ENCODE measurements at places on chromosomes 11 and 22. TPM values are rescaled to one million over a fixed set of nuclear protein-coding genes. Genes with fewer than 3 reads are reported as not detected.
A peak's percentile ranks its signal among the peaks of the same experiment; 100 is the strongest.

The OR52N4 gene
- not detected for total RNA-seq

The RGL4 gene
- not detected for total RNA-seq

- no peak for DNase-seq
These were observed 131.8 kb downstream of the APIP start for GRCh38 chr11:34784318-34784841.

The UQCC3 gene
- total RNA-seq: 7.2 TPM

DNA sequence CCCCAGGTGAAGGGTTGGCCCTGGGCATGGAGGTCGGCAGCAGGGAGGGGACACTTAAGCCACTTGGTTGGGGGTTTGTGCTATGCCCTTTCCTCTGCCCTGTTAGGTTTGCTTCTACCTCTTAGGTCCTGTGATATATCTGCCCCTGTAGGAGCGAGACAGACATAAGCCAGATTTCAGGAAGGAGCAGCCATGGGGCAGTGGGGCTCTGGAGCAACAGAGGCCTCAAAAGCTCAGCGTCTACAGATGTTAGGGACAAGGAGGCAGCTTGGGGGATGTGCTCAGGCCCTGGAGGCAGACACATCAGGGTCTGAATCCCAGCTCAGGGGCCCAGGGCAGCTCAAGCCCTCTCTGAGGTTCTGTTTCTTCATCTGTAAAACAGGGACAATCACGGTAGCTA, 27.2 kb upstream of the KCNQ1OT1 start:
- no peak for DNase-seq

GRCh38 chr11:12126344-12127019, 16.1 kb downstream of the MICAL2 start:
- DNase-seq: peak; percentile 88

DNA sequence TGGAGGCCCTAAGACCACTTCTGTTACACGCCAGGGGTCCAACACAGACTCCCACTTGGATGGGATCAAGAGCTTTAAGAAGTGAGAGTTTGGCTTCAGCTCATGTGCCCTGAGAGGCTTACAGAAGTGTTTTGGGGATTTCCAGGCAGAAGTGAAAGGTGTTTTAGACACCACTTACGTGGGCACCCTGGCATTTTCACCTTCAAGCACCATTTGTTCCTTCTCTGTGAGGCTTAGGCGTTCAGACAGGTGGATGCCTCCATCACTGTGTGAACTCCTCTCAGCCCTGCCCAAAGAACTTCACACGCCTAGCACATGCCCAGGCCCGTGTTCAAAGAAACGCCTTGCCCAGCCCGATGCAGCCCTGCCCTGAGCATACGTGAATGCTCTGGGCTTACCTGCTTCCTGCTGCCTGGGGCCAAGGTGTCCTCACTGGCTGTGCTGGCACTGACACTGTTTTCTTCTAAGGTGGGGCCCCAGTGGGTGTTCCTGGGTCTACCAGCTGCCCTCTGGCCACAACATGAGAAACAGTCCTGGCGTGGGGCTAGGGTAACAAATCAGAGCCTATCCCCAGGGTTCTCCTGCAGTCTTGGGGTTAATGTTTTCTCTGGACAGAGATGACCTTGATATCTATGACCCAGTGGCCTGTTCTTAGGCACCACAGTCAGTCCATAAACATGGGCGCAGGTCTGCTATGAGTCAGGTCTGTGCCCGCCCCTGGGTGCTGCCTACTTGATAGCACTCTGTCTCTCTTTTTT, 34.0 kb downstream of the AMPD3 start:
- DNase-seq: no peak

The DEFB131B gene
- total RNA-seq: not detected

GRCh38 chr11:122115524-122116379, at the start of gene BLID:
BLID (minus strand) TSS chr11:122116215; CDS start chr11:122115922, 293 bp downstream.
- no peak for DNase-seq

- DNase-seq: no peak
These were observed 93.7 kb downstream of the FCHSD2 start for GRCh38 chr11:73048446-73048845.

DNA sequence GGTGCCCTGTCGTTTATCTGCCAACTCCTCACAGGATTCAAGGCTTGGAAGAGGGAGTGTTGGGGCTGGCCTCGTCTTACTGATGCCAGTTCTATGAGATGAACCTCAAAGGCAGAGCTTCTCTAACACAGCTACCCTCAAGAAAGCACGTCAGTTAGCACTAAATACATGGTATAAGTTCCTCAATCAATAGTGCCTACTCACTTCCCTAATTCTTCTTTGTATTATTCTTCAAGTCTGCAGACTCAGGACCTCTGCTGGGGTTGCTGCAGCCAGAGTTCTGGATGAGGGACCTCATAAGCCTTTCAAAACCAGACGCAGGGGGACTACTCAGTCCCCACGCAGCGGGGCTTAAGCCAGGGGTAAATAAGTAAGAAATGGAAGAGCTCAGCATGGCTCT, 118.3 kb downstream of the VPREB1 start:
- DNase-seq: no peak

The TNNI2 gene
- total RNA-seq: not detected

DNA sequence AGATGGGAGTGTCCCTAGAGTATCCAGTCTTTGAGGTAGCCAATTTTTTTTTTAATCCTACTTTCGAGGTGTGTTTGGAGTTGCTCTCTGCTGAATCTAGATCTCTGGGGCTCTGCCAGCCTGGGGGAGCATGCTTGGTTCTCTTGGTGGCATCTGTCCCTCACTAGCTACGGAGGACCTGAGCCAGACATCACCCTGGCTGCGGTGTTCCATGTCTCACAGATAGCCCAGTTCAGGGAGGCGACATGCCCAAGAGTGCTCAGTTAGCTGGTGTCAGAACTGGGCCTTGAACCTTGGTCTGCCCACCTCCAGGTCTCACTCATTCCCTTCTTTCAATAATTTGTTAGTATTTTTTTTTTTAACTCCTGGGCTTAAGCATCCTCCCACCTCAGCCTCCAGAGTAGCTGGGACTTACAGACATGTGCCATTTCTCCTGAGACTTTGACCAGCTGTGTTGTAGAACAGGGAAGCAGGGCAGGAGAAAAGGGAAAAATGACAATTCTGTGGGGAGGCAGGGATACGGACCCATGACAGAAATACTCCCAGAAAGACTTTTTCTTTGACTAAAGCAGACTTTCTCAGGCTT, 621 bp downstream of the HMOX1 start:
- DNase-seq: no peak

DNA sequence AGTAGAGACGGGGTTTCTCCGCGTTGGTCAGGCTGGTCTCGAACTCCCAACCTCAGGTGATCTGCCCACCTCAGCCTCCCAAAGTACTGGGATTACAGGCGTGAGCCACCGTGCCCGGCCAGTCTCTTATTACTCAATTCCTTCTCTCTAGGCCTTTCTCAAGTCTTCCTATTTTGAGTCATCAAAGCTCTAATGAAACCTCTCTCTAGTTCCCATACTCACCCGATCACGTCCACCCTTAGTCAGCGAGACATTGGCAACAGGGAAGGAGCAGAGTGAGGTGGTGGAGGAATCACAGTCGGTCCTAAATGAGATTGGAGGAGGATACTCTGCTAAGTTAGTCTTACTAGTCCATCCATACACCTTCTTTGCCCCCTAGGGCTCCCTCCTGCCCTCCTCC, 5.0 kb downstream of the BSCL2 start:
- DNase-seq: no peak

The CHRM4 gene
- 0.43 TPM for total RNA-seq

The RBM4B gene
- total RNA-seq: 20.3 TPM

The INSC gene
- not detected for total RNA-seq

GRCh38 chr22:50269970-50270665, at the start of gene MAPK11:
MAPK11 (minus strand) TSS chr22:50270380; CDS start chr22:50270292, 88 bp downstream.
- DNase-seq: peak; percentile 42

DNA sequence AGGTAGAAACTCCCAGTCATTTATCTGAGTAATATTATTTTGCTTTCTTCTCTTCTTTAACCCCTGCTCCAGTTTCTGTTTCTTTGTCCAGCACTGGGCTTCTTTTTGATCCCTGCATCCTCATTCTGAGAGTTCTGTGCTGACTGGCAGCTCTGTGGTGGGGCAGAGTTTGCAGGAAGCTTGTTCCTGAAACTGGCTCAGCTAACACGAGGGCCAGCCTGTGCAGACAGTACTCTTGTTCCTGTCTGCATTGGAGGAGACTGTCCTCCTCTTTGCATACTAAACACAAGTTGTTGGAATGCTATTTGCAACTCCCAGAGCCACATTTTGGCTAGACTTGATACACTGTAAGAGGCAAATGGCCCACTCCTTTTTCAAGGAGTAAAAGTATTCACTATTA, 93.1 kb upstream of the HORMAD2 start:
- DNase-seq: no peak

The APOBEC3C gene
- 37.0 TPM for total RNA-seq

The OR2AT4 gene
- total RNA-seq: not detected

DNA sequence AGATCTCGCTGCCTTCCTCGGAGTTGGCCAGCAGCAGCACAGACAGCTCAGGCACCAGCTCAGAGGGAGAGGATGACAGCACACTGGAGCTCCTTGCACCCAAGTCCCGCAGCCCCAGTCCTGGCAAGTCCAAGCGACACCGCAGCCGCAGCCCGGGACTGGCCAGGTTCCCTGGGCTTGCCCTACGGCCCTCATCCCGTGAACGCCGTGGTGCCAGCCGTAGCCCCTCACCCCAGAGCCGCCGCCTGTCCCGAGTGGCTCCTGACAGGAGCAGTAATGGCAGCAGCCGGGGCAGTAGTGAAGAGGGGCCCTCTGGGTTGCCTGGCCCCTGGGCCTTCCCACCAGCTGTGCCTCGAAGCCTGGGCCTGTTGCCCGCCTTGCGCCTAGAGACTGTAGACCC, 6.4 kb downstream of the PLA2G3 start:
- DNase-seq: no peak

The PKDREJ gene
- not detected for total RNA-seq

The APOBEC3A gene
- not detected for total RNA-seq

DNA sequence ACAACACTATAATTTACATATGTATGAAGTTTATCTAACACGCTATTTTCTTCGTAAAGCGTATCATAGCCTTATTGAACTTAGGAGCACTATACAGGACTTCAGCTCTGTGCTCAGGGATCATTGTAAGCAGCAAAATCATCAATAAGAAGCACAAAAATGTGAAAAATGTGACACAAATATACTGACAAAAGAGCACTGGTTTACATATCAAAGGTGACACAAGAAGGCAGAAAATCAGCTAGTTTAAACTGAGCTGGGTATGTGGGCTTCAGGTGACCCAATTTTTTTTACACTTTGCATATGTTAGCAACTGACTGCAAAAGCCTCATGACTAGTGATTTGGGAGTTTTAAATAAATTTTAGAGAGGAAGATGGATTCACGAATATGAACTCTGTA, 215.2 kb upstream of the CHORDC1 start:
- no peak for DNase-seq

DNA sequence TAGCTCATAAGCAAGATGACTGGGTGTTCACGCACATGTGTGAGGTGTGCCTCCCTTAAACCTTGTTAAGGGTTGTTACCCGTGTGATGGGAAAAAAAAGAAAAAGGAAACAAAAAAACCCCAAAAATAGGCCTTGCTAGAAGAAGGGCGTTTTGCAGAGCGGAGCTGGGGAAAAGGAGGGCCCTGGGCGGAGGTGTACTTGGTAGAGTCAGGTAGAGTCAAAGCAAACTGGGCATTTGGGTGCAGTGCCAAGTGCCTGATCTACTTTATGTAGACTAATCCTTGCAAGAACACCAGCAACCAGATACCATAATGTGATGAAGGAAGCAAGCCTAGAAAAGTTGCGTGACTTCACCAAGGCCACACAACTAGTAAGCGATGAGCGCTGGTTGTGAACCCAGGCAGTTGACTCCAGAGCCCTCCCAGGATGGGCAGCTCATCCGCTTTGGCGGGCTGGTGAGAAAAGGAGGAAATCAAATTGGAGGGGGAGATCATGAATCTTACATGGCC, 1.2 kb upstream of the TIRAP start:
- no peak for DNase-seq

- DNase-seq: no peak
These were observed 5.6 kb downstream of the SCN2B start for GRCh38 chr11:118170882-118171268.

- DNase-seq: no peak
These were observed 11.2 kb upstream of the MS4A6E start for GRCh38 chr11:60315871-60316270.

DNA sequence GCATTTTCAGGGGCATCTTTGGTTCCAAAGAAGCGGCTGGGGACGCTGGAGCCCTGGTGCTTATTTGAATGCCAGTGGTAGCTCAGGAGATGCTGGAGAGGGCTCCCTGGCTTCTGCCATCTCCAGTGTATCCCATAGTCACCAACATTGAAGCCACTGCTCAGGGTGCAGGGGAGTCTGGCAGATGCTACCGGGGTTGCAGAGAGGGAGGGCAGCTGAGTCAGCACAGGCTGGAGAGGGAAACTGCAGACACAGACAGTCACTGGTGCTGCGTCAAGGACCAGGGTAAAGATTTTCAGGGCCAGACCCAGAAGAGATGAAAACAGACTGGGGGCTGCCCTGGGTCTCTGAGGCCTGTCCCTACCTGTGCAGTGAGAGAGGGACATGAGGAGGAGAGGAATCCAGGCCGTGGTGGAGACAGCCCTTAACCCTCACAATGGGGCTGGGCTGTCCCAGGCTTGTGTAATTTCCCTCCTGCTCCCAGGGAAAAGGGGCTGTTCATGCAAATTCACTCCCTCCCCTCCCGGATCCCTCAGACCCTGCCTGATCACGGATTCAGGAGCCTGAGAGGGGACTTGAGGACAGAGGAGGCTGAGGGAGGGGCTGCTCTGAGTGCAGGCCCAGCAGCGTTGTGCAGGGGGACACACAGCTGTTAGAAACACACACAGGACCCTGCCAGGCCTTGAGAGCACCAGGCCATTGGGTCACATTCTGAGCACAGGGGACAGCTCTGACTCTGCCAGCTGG, 126.9 kb upstream of the GRK3 start:
- DNase-seq: no peak

The FAM180B gene
- total RNA-seq: not detected

DNA sequence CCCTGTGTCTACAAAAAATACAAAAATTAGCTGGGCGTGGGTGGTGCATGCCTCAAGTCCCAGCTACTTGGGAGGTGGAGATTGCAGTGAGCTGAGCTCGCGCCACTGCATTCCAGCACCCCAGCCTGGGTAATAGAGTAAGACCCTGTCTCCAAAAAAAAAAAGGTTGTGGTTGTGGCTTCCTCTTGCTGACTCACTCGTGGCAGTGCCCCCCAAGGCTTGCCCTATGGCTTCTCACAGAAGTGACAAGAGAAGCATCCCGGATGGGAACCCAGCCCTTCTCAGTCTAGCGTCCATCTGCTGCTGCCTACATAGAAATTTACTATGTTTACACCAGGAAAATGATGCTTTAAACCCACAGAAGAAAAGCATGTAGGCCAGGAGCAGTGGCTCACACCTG, 68.5 kb upstream of the PITPNB start:
- peak; percentile 92 for DNase-seq

GRCh38 chr11:102214623-102215022, 102.7 kb upstream of the BIRC3 start:
- no peak for DNase-seq

DNA sequence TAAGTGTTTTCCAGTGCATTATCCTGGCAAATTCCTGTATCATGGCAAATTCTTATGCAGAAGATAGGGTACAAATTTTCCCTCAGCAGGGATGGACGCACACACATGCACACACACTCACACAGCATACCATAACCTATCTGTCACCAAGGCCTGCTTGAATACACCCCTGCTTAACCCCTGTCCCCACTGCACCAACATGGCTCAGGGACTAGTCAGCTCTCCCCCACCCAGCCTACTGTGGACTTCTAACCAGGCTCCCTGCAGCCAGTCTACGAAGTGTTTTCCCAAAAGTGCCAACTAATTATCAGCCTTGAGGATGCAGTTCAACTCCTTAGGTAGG, 63.1 kb downstream of the RAB30 start:
- DNase-seq: peak; percentile 66

Measured in astrocyte (in vitro differentiated cells and primary cell).